ENCODE measurements at places on chromosomes 6 and 20.

- DNase-seq: no peak
Measured at GRCh38 chr6:3163248-3163594, 5.9 kb upstream of the TUBB2A start.

- no peak for DNase-seq
Measured at GRCh38 chr20:59525500-59526241, 78.7 kb upstream of the PHACTR3 start.

- DNase-seq: no peak
Measured at GRCh38 chr6:144602523-144603180, 317.5 kb downstream of the UTRN start.

- DNase-seq: no peak
Measured at GRCh38 chr6:141956046-141956761, 176.5 kb upstream of the GJE1 start.

- no peak for DNase-seq
Measured at GRCh38 chr6:111602481-111603011, 3.1 kb downstream of the TRAF3IP2 start.

- no peak for DNase-seq
Measured at GRCh38 chr6:41655646-41656001, 17.4 kb downstream of the MDFI start.

DNA sequence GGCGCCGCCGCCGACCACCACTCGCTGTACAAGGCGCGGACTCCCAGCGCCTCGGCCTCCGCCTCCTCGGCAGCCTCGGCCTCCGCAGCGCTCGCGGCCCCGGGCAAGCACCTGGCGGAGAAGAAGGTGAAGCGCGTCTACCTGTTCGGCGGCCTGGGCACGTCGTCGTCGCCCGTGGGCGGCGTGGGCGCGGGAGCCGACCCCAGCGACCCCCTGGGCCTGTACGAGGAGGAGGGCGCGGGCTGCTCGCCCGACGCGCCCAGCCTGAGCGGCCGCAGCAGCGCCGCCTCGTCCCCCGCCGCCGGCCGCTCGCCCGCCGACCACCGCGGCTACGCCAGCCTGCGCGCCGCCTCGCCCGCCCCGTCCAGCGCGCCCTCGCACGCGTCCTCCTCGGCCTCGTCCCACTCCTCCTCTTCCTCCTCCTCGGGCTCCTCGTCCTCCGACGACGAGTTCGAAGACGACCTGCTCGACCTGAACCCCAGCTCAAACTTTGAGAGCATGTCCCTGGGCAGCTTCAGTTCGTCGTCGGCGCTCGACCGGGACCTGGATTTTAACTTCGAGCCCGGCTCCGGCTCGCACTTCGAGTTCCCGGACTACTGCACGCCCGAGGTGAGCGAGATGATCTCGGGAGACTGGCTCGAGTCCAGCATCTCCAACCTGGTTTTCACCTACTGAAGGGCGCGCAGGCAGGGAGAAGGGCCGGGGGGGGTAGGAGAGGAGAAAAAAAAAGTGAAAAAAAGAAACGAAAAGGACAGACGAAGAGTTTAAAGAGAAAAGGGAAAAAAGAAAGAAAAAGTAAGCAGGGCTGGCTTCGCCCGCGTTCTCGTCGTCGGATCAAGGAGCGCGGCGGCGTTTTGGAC is 2.0 kb downstream of the SOX4 start:
- no peak for DNase-seq

All from cortex of kidney (tissue), 1 donor.